A549 treated with AZD2906 at 1 μM for 4 hours (cell line): ENCODE measurements at places on chromosomes 1 and 21. TPM values are rescaled to one million over a fixed set of nuclear protein-coding genes. Genes with fewer than 3 reads are reported as not detected.

The S100A7 gene
- not detected in 5 replicates for total RNA-seq

The DNAI4 gene
- total RNA-seq, result 0.22 to 1.1 TPM (median 0.34 TPM) in 5 replicates

The OR2AK2 gene
- not detected in 5 replicates for total RNA-seq

The GPR61 gene
- total RNA-seq, result 0.06 TPM in 1 of 5 replicates, not detected in the others

The ORC1 gene
- 22.0 to 27.7 TPM (median 23.6 TPM) in 5 replicates for total RNA-seq

The AVPR1B gene
- total RNA-seq, result not detected in 5 replicates

The PLXNA2 gene
- total RNA-seq, result 3.5 to 3.8 TPM (median 3.5 TPM) in 5 replicates

The C1orf115 gene
- 4.4 to 6.3 TPM (median 5.9 TPM) in 5 replicates for total RNA-seq

The SPAG17 gene
- not detected in 5 replicates for total RNA-seq

The EPHA10 gene
- 0.95 to 1.4 TPM (median 1.1 TPM) in 5 replicates for total RNA-seq

The CFAP126 gene
- 0.16 to 0.22 TPM (median 0.18 TPM) in 5 replicates for total RNA-seq

The KDM5B gene
- total RNA-seq, result 13.0 to 18.0 TPM (median 15.4 TPM) in 5 replicates

The PTGFR gene
- total RNA-seq, result not detected in 5 replicates

The GPR25 gene
- not detected in 5 replicates for total RNA-seq

The KCNJ9 gene
- total RNA-seq, result not detected in 5 replicates
